ENCODE measurements at places on chromosomes 5 and 9.
A peak's percentile ranks its signal among the peaks of the same experiment; 100 is the strongest.

- DNase-seq, result no peak
Observed at GRCh38 chr9:98255061-98255577, 330 bp downstream of the TBC1D2 start.

- DNase-seq, result no peak
Observed at GRCh38 chr5:106601620-106602019, 1069.1 kb downstream of the EFNA5 start.

- peak; percentile 10 for DNase-seq
Observed at GRCh38 chr9:72476617-72477437, 44.6 kb upstream of the TMC1 start.

GRCh38 chr9:87678650-87679355 is 47.1 kb upstream of the CTSL start:
- DNase-seq, result peak; percentile 12

DNA sequence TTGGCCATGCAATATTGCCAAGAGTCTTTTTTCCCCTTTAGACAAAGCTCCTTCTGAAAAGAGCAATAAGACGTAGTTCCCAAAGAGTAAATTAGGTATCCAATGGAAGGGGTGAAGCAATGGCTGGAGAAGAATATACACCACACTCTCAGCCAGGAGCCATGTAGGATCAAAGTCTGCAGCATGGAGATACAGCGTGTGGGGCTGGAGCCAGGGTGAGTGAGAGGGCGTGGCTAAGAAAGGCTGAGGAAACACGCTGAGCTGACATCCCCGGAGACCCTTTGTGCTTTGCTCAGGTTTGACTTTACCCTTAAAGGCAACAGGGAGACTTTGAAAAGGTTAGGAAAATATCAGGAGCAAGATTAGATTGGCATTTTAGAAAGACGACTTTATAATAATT is 87.1 kb upstream of the ELL2 start:
- DNase-seq, result no peak

GRCh38 chr9:99859243-99859980 is 37.7 kb downstream of the NR4A3 start:
- DNase-seq, result no peak

- DNase-seq, result no peak
Observed at GRCh38 chr9:138050472-138051330, 173.1 kb downstream of the CACNA1B start.

DNA sequence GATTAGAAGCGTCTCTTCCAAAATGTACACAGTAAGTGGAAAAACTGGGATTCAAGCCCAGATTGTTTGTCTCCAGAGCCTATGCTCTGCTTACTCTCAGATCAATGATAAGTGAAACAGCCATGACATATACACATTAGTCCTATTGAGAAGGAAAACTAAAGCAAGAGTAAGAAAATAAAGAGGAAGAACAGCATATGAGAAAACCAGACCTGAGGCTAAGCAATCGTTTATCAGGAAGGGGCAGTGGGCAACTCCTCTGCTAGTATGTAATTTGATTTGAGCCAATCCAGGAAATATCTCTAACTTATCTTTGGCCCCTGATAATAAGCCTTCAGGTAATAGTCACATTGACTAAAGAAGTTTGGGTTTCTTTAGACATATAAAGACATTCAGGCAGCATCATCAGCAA is 789.9 kb upstream of the C9orf72 start:
- DNase-seq, result no peak

- DNase-seq, result no peak
Observed at GRCh38 chr5:5066276-5067186, 73.6 kb upstream of the ADAMTS16 start.

DNA sequence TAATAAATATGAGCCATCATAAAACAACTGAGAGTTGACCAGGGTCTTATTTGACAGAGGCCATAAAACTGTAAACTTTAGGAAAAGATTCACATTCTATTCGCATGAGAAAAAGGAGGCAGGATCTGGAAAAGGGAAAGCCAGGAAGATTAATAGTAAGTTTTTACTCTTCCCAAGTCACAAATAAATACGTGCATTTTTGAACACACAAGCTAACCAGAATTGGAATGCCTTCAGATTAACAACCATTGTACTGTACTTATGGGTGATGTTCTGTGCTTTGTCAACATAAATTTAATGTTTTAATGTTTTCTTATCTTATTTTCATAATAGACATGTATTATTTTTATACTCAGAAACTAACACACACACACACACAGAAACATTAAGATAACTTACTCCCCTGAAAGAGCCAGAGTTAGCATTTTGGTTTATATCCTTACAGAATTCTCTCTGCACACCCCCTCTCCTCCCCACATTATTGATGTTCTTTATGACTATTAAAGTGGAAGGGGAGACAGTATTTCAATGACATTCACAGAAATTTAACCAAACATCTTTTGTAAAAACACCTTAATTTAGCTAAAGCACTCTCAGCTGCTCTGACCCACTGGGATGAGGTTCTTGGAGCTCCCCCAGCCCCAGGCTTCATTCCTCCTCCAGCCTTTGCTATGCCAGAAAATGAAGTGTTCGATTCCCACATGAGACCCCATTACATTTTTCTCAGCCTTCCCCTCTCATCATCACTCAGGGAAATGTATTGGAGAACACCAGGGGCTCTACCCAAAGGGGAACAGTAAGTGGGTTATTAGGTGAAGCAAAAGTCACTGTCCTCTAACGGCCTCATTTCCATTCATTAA is 155.5 kb downstream of the ESM1 start:
- DNase-seq, result no peak

DNA sequence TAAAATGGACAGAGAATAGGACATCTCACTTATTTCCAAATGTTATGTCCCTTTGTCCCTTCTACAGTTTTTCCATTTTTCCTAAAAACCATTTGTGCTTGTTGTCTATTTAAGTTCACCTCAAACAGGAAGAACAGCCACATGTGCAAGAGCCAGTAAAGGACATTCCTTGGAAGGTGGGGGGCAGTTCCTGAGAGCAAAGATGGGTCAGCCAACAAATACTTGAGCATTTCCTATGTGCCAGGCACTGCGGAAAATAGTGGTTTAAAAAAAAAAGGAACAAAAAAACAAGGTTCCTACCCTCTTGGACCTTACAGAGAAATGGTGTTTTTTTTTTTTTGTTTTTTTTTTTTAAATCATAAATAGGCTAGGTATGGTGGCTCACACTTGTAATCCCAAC is 26.8 kb downstream of the ANP32B start:
- no peak for DNase-seq

DNA sequence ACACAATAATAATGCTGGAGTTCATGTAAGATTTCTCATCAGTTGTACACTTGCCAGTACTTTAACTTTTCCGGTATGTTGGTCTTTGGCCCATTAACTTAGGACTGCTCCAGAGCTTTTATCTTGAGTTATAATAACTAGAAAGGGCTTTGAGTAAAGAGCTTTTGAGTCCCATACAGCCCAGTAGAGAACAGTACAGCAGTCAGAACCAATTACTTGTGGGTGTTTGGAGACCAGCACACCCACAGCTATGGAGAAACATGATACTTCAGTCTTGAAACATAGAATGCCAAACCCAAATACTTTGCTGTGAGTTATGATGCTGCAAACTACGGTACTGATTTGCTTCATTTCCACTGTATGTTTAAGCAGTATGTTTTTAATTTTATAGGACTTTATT is 374.3 kb downstream of the CCDC171 start:
- DNase-seq, result no peak

DNA sequence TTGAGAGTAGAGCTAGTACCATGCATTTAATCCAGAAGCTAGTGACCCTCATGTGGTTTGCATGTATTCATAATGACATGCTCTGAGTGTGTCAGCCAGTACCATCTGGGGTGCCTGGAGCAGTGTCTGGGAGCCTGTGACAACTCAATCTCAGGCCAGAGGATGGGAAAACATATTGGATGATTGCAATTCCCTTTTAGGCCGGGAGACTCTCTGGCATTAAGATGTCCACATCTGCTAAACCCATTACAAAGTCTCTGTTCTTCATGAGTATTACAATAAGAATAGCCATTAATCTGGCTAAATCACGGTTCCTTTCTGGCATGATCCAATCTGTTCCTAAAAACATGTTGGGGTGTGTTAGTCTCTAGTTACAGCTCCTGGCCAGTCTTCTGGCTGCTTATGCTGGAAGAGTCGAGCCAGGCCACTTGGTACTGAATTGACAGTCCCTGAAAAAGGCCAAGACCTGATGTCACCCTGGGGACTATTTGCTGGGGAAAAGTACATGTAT is 475.7 kb downstream of the ENC1 start:
- no peak for DNase-seq

- no peak for DNase-seq
Observed at GRCh38 chr9:34374905-34375552, 1.7 kb downstream of the MYORG start.

DNA sequence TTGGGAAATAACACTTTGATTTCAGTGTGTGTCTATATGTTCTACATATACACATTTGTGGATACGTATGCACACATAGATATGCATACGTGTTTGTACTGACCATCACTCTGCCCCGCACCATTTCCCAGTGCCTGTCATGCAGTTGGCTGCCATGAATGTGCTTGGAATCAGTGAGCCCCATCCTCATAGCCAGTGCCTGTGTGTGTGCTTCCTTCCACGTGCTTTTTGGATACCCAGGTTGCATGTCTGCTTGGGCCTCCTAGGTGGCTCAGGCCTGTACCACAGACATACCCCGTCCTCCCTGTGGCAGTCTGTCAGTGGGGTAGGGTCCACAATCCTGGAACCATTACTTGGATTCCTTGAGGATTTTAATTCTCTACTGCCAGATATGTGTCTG is 243.6 kb downstream of the FANCC start:
- DNase-seq, result no peak

DNA sequence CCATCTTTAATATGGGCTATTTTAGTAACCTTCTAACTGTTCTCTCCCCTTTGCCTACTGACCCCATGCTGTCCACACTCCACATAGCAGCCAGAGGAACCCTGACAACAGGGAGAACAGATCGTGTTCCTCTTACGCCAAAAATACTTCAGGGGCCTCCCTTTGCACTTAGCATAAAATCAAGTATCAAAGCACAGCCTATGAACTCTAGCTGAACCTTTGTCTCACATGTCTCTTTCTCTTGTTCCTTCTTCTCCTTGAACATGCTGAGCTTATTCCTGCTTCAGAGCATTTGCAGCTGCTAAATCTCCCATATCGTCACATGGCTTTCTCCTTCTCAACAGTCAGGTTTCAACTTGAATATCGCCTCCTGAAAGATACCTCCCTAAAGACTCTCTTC is 698.8 kb upstream of the C9orf72 start:
- DNase-seq, result no peak

- no peak for DNase-seq
Observed at GRCh38 chr9:21281275-21281674, 23.8 kb downstream of the IFNA5 start.

- DNase-seq, result no peak
Observed at GRCh38 chr9:431701-432100, 217.0 kb downstream of the DOCK8 start.

DNA sequence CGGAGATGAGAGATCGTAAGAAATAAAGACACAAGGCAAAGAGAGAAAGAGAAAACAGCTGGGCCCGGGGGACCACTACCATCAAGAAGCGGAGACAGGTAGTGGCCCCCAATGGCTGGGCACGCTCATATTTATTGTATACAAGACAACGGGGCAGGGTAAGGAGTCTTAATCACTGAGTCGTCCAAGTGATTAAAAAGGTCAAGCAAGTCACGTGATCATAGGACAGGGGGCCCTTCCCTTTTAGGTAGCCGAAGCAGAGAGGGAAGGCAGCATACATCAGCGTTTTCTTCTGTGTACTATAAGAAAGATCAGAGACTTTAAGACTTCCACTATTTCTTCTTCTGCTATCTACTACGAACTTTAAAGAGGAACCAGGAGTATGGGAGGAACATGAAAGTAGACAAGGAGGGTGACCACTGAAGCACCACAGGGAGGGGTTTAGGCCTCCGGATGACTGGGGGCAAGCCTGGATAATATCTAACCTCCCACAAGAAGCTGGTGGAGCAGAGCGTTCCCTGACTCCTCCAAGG is 24.6 kb upstream of the QSOX2 start:
- DNase-seq, result no peak

- no peak for DNase-seq
Observed at GRCh38 chr5:1552521-1553255, 28.9 kb upstream of the LPCAT1 start.

DNA sequence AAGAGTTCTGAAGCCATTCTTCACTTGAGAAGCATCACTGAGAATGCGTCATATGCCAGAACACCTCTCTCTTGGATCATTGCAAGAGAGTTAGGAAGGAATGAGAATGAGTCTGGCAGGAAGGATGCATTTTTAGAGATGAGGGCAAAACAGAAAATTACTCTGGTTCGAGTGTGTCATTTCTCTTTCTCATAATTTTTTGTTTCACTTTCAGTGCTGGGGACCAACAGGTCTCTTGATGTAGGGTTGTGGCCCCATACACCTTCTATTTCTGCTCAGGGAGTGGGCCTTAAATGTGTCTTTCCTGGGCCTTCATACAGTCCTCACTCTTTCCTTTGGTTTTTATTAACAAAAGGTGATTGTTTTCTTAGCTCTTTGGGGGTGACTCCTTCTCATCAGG is 302.4 kb downstream of the NR3C1 start:
- no peak for DNase-seq

- DNase-seq, result no peak
Observed at GRCh38 chr5:1820381-1820780, 19.2 kb downstream of the NDUFS6 start.

DNA sequence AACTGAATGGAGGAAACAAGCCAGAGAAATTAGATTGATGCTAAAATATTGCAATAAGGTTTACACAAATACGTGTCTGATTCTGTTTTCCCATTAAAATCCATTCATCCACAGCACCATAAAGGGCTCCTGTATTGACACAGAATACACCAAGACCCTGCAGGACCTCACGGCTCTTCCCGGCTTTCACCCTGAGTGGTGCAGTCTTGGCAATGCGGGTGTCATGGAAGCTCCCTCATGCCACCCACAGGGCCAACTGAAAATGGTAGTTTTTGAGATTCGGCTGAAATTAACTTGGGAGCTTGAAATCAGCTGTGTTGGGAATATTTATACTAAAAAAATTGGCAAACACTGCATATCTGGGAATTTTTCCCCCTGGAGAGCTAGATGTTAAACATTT is 17.3 kb upstream of the EXOC3 start:
- no peak for DNase-seq

DNA sequence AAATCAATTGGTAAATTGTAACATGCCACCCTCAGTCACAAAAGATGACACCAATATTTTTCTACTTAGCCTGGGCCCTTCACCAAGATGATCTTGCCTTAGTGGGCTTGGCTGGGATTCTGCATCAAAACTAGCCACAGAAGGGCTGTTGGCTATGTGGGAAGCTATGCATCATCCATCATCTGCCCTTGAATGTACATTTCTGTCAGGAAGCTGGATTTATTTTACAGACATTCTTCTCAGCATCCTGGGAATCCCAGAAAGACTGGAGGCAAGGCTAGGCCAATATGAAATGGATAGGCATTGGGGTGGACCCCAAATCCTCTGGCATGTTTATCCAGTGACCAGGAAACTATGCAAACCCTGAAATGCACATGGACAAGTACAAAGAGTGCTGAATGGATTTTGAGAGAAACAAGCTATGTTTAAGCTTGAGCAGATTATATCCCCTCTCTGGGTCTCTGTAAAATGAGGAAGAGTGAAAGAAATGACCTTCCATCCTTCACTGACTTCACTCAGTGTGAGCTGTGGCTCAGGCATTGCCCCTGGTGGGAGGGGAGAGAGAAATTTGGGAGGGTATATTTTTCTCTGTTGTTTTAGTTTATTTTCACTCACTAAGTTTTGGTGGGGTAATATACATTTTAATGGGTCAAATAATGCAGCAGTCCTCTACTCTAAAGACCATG is 283.6 kb downstream of the EBF1 start:
- no peak for DNase-seq

GRCh38 chr9:76333964-76334363 is 60.3 kb downstream of the RFK start:
- DNase-seq, result no peak

GRCh38 chr5:34600118-34600493 is 56.0 kb upstream of the RAI14 start:
- DNase-seq, result no peak

Measured in stimulated activated CD4-positive, alpha-beta T cell treated with anti-CD3 and anti-CD28 coated beads, Interleukin-1b, Interleukin-23, amount 100 ng/mL, for 1 hour (primary cell).